WERI-Rb-1 (cell line): ENCODE measurements at places on chromosomes 1 and 21.
A peak's percentile ranks its signal among the peaks of the same experiment; 100 is the strongest.

DNA sequence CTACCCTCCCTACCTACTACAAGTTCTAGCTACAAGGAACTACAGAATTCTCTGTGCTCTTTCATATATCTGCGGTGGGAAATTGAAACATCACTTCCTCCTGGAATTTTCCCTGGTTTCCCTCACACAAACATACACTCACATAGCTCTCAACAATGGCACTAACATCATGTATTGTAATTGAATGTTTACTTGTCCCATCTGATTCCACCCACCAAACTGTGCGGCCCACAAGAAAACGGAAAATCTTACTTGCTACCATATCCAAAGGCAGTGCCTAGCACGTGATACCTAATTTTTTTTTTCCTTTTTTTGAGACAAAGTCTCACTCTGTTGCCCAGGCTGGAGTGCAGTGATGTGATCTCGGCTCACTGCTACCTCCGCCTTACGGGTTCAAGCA lies 33.9 kb downstream of the NDC1 start:
- DNase-seq, result no peak

- DNase-seq, result no peak
These were observed 137.4 kb upstream of the USP25 start for GRCh38 chr21:15592271-15592860.

DNA sequence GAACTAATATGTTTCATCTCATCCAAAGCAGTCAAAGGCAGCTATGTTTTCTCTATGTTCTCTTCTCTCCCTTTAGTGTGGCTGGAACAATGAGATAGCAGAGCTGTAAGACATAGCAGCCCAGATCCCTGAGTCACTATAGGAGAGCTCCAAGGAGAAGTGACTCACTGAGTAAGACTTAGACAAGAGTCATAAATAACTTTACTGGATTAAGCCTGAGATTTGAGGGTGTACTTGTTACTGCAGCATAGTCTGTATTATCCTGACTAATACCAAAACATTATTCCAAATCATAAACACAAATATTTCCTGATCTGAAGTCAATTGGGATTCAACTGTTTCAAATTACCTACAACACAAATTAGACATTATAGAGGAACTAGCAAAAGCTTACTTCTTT lies 3.9 kb downstream of the KRTAP19-8 start:
- DNase-seq, result no peak

DNA sequence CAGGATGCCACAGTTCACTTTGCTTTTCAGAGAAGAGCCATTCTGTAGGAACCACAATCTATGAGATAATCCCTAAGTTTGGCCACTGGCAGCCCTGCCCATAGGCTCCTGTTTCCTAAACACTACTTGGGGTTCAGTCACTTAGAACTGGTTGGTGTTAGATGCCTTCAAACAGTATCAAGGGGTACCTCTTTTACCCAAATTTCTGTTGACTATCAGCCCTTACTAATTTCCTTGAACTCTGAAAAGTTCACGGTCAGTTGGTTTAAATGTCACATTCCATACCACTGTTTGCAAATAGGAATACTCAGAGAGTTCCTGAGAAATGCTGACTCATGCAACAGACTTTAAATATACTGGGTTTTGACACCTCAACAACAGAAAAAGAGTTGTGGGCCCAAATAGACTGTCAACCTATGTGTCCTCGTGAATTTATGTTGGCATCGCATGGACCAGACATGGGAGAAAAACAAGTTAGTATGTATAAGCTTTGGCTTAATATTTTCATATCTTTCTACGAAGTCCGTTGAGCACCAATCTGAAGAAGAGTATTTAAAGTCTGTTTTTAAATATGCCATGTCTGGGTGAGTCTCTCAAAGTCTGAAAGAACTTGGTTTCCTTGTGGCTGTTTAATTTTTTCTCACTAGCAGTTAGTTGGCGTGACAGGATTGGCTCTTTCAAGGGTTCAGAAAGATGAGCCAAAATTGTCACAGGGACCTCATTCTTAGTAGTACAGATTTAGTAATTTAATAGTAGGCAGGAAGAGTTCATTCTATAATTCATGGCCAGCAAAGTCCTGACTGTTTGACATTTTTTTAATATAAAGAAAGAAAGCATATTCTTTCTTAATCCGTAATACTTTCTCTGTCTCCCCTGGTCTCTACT lies 56.5 kb upstream of the ZNF326 start:
- no peak for DNase-seq

DNA sequence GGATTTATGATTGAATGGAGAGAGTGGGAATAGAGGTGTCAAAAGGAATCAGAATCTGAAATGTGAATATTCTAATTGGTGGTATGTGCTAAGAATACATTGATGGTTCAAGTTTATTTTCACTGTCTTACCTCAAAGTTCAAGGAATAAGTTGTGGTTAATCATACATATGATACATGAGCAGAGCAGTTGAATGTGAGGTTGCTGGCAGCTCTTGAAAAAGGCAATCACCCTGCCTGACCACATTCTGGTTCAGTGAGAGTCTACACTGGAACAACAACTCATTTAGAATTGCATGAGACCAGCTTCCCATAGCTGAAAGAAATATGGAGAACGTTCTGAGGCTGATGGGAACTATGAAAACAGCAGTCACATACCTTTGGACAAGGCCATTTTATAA lies 68.3 kb upstream of the ARHGAP29 start:
- no peak for DNase-seq

DNA sequence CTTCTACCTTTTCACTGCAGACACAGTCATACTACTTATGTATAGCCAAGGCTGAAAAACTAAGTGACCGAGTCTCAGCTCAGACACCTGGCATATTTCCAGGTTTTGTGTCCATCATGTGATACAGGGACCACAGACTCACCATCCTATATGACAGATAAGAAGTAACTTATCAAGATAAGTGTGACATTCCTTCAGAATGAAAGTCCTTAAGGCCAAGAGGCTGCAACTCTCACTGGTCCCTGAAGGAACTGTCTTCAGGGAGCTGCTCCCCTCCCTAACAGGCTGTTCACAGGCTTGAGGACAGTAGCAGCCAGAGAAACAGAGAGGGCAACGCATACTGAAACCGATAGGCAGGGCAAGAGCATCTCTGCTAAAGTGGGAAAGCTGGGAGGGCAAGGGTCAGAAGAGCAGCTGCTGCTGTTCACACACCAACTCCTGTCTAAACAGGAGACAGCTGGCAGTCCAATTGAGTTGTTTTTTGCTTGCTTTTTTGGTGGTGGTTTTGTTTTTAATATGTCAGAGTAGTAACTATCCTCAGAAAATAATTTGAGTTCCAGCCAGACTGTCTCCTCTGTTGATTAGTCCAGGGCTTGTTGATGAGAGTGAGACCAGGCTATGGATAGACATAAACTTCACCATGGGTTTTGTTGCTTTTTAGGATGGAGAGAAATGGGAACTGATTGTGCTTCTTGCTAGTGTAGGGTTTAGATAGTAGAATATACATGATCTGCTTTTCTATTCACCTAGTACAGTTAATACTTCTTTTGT lies 67.7 kb downstream of the MACF1 start:
- DNase-seq, result no peak

- peak; percentile 45 for DNase-seq
These were observed 743 bp downstream of the TOMM20 start for GRCh38 chr1:235127732-235128455.

DNA sequence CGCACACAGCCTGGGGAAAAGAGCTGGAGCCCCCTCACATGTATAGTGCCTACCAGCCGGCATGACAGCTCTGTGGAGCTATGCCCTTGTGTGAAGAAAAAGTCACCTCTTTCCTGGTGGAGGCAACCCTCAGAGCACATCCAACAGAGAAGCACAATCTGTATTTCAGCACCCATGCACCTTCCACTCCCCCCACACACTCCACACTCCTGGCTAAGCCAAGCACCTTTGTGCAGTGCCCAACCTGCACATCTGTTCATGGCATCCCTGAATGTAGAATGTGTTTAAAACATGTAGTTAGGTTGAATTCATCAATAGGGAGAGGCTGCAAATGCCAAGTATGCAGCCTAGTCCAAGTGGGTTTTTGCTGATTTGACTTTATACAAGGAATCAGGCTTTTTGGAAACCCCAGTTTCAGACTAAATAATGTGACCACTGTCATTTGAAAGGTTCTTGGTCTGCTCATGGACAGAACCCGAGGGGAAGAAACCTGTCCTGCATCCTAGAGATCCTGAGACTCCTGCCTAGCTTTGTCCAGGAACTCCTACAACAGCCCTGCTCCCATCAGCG lies 197.1 kb downstream of the TOMM20 start:
- no peak for DNase-seq

DNA sequence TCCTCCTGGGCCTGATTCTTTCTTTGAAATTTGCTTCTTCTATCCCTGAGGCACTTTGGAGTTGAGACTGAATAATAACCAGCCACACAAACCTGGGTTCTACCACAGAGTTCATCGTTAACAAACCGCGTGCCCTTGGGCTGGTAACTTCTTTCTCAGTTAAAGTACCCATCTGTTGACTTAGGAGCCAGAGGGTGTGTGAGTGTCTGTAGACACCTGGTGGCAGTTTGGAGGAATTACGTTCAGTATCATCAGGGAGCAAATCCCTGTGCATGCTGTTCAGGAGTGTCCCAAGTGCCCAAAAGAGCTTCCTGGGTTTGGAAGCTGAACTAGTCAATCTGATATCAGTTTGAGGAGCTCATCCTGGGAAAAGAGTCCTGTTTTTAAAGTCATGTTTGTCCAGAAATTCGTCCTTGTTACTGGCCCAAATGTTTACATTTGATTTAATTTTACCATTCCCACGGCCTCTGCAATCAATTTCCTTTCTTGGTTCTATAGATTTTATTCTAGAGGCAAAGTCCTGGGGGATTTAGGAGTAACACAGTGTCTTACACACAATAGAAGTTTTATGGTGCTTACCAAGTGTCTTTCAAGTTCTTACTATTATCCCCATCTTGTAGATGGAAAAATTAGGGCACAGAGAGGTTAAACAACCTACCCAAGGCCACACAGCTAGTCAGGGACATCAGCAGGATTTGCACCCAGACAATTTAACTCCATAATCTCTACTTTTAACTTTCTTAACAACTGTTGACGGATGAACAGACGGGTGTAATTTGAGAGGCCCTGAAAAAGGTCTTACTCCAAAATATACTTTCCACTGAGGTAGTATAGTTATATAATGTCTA lies 26.7 kb upstream of the RPTN start:
- DNase-seq, result peak; percentile 67

DNA sequence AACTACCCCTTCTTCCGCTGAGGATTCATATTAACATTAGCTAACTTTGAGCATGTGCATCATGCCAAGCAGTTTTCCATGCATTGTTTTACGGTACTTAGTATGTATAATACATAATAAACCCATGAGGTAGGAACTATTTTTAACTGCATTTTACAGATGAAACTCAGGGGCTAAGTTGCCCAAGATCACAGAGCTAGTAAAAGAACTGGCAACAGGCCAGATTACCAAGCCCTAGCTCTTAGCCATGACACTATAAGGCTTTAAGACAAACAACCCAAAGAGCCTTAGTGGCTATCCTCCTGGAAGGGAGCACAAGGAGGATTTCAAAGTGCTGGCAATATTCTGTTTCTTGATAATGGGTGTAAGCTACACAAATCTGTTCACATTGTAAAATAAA lies 6.1 kb downstream of the AK2 start:
- DNase-seq, result no peak

GRCh38 chr1:228988664-228989063 lies 253.4 kb downstream of the RHOU start:
- DNase-seq, result no peak

- DNase-seq, result no peak
These were observed at the start of gene RGS1 for GRCh38 chr1:192575499-192576189. RGS1 (plus strand) TSS chr1:192575773; CDS start chr1:192575793, 20 bp downstream.

DNA sequence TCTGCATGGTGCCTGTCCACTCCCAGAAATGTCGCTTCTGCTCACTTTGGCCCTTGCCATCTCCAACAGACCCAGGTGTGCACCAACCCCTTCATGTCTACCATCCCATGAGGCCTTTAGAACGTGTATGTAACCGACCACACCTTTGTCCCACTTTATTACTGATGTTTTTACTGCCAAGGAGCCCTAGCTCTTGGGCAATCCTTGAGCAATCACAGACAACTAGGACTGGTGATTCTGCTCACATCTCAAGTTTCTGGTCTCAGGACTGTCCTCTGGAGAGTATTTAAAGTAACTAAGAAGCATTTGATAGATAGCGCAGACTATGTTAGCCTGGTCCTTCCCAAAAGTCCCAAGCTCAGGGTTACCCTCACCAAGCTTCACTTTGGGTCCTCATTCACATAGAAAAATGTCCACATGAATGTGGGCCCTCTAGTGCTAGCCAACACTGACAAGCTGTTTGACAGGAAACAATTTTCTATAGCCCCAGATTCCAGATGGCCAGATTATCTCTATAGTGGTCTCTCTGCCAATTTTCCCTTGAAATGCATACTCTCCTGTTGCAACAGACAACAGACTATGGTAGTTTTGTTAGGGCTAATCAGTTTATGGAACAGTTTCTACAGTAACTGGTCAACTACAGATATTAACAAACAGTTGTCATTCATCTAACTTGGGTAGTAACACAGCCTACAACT lies 6.9 kb upstream of the TMEM81 start:
- no peak for DNase-seq

GRCh38 chr1:43238991-43239469 lies 30.8 kb upstream of the TMEM125 start:
- DNase-seq, result no peak

GRCh38 chr1:109991400-109991925 lies 6.9 kb downstream of the AHCYL1 start:
- DNase-seq, result no peak

DNA sequence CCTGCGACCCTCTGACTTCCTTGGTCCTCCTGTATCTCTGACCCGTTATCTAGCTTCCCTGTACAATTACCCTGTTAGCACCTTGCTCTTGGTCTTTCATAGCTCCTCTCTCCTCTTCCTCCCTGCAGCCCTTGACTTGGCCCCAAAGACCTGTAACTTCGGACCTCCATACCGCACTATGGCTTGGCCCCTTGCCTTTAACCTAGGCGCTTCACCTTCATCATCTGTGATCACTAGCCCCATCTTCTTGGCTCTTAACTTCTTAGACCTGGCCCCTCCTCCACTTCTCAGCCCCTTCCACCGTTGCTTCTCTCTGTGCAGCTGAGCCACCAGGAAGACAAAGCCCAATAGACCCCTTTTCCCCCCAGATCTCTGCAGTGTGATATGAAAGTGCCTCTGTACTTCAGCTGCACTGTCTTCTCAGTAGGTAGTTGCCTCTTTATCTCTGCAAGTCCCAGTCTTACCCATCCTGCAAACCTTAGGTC lies 740 bp downstream of the ZNF691 start:
- no peak for DNase-seq

- DNase-seq, result peak; percentile 54
These were observed 8.0 kb downstream of the ADGRL2 start for GRCh38 chr1:81808760-81809159.

- DNase-seq, result no peak
These were observed 27.7 kb upstream of the MAGOH start for GRCh38 chr1:53266038-53266437.

- DNase-seq, result no peak
These were observed 25.4 kb downstream of the MRPL37 start for GRCh38 chr1:54225378-54225777.
